ENCODE measurements at places on chromosomes 4 and X.

GRCh38 chr4:164188236-164188635, 565.7 kb upstream of the SMIM31 start:
- DNase-seq: no peak

GRCh38 chr4:25857403-25857802, 5.4 kb downstream of the SEL1L3 start:
- DNase-seq: no peak

GRCh38 chr4:32499171-32499570, 1779.0 kb downstream of the PCDH7 start:
- no peak for DNase-seq

GRCh38 chr4:157043131-157043530, 32.8 kb upstream of the GLRB start:
- no peak for DNase-seq

- DNase-seq: no peak
Observed at GRCh38 chrX:108601276-108601675, 135.1 kb downstream of the IRS4 start.

DNA sequence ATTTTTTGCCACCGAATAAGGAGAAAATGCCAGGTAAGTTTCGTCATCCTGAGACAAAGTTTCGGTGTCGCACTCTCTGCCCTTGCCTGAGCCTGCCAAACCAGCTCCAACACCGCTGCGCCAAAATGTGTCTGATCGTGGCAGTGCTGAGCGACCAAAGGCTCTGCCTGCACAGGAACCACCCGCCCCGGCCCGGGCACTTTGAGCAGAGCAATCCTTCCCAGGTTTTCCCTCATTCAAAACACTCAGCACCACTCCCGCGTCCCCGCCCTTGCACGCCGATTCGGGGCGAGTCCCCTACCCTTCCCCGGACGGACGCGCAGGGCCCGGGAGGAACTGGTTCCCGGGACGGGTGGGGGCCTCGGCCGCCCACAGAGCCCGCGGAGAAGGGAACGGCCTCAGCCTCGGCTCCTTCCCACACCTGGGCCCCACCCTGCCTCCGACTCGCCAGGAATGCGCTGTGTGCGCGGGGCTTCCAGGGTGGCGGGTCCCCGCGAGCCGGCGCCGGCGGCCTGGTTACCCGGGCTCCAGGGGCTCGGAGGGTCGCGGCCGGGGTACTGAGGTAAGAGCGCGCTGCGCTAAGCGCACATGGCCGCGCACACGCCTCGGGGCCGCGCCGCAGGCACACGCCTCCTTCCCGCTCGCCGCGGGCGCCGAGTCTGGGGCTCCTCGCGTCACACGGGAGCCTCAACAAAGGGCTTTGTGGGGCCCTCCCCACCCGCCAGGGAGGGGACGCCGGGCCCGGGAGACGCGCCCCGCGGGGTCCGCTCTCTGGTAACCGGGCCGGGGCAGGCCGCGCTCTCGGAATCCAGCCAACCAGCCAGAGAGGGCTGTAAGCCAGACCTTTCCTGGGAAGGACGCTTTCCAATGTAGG, at the start of gene C4orf36:
Gene C4orf36, minus strand, starts transcription at position 661 of the 874 bp plus-strand sequence. CDS start 902 bp downstream, outside the sequence.
- no peak for DNase-seq

DNA sequence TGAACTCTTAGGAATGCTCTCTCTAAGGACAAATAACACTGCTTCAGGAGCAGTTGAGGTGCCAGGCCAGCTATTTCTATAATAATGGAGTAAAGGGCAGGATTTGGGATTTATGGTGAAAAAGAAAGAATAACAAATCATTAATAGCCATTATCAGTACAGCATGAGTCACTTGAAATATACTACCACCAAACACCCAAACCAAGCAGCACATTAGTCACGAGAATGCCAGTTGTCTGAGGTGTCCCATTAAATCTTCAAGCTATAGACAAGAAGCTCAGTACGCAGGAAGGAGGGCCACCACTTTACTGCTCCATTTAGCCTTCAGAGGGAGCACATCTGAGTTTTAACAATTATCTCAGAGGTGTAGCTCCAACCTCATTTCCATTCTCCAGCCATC, 106.8 kb upstream of the MAGEA10 start:
- no peak for DNase-seq

DNA sequence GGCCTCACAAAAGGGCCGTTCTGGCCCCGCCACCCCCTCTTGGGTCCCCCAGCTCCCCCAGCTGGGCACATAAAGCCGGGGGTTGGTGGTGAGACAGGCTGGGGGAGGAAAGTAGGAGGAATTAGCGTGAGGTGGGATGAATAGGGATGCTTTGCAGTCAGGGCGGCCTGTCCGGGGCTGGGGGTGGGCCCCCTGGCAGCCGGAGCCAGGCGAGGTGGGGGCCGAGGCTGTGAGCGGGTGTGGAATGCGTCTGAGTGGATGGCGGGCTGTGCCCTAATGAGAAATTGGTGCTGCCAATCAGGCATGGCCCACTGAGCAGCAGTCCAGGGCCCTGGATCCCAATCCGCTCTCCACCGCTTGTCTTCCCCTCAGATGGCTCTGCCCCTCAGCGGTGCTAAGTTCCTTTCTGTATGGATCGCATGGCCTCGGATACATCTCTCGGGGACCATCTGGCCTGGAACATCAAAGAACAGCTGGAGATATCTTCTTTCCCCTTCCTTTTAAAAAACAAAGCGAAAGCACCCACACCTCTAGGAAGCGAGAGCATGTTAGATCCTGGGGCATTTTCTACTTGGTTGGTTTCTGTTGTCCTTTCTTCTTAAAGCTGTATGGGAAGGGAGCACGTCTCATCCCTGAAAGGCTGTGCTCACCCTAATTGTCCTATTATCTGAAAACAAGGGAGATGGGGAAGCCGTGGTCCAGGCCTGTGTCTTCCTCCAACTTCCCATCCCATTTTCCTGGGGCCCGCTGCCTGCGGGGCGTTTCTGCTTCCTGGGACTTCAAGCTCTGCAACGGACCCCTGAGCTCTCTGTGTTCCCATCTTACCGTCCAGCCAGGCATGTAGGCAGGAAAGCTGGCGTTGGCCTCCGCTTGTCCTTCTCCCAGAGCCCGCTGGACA, 106.9 kb downstream of the SORCS2 start:
- no peak for DNase-seq

GRCh38 chr4:26131711-26132110, 189.1 kb upstream of the RBPJ start:
- DNase-seq: peak; percentile 2

DNA sequence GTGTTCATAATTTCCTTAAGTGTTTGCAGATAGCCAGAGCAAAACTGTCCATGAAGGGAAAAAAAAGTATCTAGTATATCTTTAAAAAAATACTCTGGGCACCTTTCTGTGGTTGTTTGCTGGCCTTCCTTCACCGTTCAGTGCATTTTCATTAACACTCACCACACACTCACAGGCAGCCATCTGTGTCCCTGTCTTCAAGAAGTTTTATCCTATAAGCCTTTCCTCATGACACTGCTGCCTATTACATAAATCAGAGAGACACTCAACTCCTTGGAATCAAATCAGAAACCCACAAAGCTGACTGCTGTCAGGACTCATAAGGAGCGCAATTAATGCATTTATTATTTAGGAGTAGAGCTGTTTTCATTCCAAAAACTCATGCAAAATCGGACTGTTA, 1720.2 kb downstream of the PCDH7 start:
- no peak for DNase-seq

DNA sequence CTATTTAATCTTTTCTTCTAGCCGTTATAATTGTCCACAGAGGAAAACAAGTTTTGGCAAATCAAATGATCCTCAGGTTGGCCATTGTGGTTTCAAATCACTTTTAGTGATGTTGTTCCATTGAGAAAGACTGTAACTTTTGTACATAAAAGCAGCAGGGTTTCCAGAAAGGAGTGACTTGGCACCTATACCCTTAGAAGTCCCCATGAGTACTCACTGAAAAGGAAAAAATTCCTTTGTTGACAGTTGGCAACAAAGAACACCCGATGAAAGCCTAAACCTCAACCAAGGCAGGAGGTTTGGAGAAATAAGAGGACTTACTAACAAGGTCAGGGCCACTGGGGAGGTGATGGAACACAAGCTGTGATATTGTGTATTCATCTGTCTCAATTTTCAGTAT, 474.4 kb downstream of the RAPGEF2 start:
- DNase-seq: no peak

- no peak for DNase-seq
Observed at GRCh38 chr4:72567821-72568675, 973 bp downstream of the ADAMTS3 start.

GRCh38 chr4:117357437-117357836, 272.1 kb upstream of the TRAM1L1 start:
- DNase-seq: no peak

DNA sequence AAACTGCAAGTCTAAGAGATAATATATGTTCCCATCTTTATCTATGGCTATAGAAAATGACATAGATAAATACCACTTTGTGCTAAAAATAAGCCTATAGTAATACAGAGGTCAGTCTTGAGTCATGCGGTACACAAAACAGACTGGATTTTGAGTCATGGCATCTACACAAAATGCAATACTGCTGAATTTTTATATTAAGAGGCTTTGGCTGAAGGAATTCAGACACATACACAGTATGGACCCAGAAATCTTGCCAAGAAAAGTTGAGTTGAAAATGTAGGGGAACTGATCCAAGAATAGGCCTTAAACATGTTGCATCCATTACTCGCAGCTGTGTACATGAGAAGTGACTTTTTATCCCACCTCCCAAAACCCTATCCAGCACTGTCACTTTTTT, 184.4 kb downstream of the TENM3 start:
- no peak for DNase-seq

DNA sequence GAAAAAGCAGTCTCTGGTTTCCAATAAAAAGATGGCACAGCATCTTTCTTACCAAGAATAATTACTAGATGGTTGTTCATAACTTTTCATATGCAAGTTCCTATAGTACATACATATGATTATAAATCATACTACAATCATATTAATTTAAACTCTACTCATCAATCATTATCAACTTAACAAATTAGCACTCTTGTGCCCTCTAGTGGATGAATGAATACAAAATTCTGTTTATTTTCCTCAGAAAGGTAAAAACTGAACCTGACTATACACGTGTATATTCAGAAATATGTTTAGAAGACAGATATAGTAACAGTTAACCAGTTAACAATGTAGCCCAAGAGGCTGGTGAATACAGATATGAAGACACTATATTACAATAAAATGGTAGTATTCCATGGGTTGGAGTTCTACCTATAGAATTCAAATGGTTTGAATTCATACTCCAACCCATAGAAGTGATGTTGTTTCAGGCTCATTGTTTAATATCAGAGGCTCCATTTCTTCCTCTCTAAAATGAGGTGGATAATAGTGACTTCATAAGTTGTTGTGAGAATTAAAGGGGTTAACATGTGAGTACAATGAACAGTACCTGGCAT, 100.0 kb downstream of the ADAMTS3 start:
- no peak for DNase-seq

- DNase-seq: no peak
Observed at GRCh38 chr4:74428276-74428675, 16.7 kb upstream of the AREG start.

GRCh38 chr4:182278729-182279128, 35.5 kb downstream of the TENM3 start:
- no peak for DNase-seq

DNA sequence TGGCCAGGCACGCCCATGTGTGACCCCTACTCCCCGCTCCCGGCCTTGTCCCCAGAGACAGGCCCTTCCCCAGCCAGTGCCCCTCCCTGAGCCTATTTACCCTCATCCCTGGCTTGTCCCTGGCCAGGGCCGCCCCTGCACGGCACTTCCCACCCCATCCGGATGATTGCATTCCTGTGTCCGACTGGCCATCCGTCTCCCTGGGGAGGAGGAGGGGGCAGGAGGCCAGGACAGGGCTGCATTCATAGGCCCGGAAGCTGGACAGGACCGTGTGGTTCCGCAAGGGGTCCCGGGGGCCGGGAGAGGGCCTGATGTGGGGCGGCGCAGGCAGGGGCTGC, 22.8 kb downstream of the CTBP1 start:
- no peak for DNase-seq

Measured in stimulated activated CD8-positive, alpha-beta memory T cell treated with anti-CD3 and anti-CD28 coated beads, Interleukin-15, amount 100 ng/mL, for 1 hour (primary cell).